ENCODE measurements at places on chromosomes 1 and 21.
A peak's percentile ranks its signal among the peaks of the same experiment; 100 is the strongest.

GRCh38 chr1:84303314-84303830 is 1.9 kb downstream of the SAMD13 start:
- DNase-seq, result no peak

GRCh38 chr1:241639623-241640148 is 483 bp downstream of the CHML start:
- DNase-seq, result peak; percentile 1

DNA sequence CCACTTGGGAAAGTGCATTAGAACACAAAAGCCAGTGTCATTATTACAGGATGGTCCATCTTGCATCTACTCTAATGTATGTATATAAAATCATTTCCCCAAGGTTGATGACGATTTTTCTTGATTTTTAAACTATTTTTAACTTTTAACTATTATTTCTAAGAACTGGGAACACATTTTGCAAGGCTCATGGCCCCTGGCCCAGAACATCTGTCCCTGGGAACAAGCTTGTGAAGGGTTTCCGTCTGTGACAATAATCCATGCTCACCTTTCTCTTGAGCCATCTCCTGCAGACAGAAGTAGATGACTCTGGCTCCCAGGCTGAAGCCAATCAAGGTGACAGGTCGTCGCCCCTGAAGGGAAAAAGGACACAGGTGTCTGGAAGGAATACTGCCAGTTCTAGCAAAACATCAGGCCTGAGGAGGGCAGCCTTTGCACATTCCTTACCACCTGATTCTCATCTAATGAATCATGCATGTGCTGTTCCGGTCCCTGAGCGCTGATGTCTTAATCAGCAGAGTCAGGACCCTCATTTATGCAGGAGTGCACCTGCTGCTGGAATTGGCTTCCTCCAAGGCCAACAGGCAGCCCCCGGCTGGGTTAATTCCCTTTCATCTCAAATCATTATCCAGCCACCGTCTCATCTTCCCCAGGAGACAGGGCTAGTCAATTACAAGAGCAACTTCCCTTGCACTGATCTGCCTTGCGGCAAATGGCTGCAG is 62.5 kb downstream of the TMCO4 start:
- no peak for DNase-seq

- DNase-seq, result no peak
Measured at GRCh38 chr1:145991735-145992412, 4.5 kb downstream of the TXNIP start.

DNA sequence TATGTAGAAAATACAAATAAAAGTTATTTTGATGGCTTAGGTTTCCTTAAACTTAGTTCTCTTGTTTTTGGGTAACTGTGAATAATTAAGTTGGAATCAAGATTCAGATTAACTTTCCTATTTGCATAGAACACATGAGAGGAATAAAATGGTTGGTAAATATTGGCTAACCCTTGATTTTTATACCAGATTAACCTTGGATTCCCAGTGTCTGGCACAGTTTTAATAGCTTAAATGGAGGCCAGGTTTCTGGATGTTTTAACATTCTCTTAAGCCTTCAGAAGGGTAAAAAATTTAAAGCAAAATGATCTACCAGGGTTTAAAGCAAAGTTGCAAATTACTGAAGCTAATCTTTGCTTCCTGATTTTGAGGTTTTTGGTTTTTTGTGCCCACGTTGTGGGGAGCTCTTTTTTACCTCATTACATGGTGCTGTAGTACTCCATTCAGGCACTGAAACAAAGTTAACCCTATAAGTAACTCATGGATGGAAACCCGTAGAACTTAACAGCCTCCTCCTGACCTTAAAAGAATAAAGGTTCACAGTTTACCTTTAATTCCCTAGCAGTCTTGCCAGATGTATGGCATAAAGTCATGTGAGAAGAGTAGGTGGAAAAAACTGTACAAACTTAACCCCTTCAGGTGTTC is 8.4 kb upstream of the SPATA1 start:
- DNase-seq, result no peak

DNA sequence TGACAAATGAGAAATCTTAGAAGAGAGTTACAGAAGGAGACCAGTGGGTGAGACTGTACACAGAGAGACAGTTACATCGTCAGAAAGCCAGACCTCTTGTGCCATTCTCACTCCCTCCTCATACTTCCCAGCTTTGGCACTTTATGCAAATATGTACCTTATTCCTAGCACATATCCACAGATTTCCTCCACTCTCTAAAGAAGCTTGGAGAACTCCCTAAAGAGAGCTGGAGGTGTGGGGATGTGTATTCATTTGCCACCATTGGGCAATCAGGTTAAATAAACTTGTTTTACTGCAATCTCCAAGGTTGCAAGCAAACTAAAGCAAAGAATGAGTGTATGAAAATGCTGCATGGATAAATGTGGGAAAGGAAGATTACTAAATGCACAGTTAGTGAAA is 380.9 kb upstream of the PRMT6 start:
- no peak for DNase-seq
